ENCODE measurements at places on chromosomes 1 and 21.

GRCh38 chr21:44006656-44007055 lies 5.5 kb upstream of the TRAPPC10 start:
- no peak for DNase-seq

DNA sequence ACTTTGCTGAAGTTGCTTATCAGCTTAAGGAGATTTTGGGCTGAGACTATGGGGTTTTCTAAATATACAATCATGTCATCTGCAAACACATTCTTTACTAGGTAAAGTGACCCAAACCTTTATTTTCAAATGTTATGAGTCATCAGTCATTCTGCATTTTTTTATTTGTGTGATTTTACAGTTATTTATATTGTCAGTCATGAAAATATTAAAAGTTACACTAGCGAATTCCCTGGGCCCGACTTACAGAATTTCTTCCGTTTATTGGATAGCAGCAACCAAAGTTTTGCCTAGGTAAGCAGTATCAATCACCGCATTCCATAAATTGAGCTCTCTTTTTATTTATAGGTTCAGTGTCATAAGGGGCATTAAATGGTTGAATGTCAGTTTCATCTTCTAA lies 13.8 kb downstream of the OR2M5 start:
- DNase-seq = no peak

DNA sequence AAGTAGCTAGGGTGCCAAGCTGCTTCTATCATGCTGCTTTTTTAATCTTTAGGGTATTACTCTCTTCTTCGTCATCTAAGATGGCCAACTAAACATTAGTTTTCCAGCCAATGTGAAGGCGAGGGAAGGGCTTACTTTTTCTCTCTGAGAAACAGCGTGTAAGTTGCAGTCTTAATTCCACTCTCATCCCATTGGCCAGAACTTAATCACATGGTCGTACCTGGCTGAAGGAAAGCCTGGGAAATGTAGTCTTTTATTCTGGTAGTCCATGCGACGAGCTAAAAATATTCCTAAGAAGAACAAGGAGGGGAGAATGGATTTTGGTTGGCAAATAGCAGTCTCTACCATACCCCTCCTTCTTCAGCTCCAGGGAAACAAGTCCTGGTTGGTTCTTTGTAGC lies 21.5 kb downstream of the DNAJC6 start:
- DNase-seq = no peak

GRCh38 chr1:33140153-33141149 lies 41.4 kb downstream of the TRIM62 start:
- no peak for DNase-seq

- DNase-seq = no peak
Observed at GRCh38 chr1:60822252-60822651, 260.1 kb upstream of the NFIA start.

- no peak for DNase-seq
Observed at GRCh38 chr1:182620924-182621585, 16.9 kb upstream of the RGS16 start.

DNA sequence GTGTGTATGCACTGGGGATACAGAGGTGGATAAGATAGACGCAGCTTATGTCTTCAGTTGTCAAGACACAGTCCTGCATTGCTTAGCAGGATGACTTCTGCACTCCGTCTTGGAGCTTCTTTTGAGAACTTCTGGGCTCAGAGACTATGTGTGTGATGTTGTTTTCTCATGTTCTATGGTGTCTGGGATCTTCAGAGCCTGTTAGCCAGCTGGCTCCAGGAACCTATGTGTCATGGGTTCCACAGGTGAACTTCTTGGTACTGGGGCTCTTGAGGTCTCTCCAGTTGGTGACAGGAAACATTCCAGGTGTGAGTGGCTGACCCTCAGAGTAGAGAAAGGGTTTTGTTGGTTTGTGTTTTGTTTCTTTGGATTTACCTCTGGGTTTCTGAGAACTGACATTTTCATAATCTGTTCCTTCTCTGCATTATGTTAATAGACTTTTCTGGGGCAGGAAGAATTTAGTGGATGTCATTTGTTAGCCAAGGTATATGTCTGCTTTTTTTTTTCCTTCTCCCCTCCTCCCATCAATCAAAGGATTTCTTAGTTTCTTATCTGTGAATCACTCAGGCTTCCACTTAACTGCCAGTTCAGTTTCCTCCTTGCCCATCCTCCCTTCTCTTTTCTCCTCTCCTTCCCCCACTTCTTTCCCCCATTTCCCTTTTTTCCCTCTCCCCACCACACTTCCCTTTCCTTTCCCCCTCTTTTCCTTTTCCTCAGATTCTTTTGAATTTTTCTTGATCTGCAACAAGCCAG lies 18.1 kb downstream of the FGGY start:
- DNase-seq = no peak
